ENCODE measurements at places on chromosomes 11 and 22.
A peak's percentile ranks its signal among the peaks of the same experiment; 100 is the strongest.

DNA sequence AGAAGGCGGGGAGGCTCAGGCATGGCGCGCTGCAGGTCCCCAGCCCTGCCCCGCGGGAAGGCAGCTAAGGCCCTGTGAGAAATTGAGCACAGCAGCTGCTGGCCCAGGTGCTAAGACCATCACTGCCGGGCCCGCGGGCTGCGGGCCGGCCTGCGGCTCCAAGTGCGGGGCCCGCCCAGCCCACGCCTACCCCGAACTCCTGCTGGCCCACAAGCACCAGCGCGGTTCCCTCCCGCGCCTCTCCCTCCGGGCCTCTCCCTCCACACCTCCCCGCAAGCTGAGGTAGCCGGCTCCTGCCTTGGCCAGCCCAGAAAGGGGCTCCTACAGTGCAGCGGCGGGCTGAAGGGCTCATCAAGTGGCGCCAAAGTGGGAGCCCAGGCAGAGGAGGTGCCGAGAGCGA, 4.6 kb upstream of the RDX start:
- DNase-seq, result no peak

- DNase-seq, result no peak
Measured at GRCh38 chr11:43712676-43713075, 32.1 kb downstream of the HSD17B12 start.

GRCh38 chr11:125253795-125254525, 89.4 kb downstream of the PKNOX2 start:
- no peak for DNase-seq

GRCh38 chr11:123233975-123234334, 38.9 kb upstream of the CLMP start:
- no peak for DNase-seq

- peak; percentile 60 for DNase-seq
Measured at GRCh38 chr11:61297341-61297740, 2.2 kb upstream of the VWCE start.

DNA sequence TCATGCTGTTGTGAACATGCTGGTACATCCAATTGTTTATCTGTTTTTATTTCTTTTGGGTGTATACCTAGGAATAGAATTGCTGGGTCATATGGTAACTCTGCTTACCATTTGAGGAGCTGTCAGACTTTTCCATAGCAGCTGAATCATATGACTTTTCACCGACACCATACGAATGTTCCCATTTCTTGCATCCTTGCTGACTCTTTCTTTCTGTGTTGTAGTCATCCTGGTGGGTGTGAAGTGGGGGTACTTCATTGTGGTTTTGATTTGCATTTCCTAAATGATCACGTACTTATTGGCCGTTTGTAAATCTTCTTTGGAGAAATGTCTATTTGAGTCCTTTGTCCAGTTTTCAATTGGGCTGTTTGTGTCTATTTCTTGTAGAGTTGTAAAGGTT, 26.5 kb downstream of the ATXN10 start:
- DNase-seq, result no peak

DNA sequence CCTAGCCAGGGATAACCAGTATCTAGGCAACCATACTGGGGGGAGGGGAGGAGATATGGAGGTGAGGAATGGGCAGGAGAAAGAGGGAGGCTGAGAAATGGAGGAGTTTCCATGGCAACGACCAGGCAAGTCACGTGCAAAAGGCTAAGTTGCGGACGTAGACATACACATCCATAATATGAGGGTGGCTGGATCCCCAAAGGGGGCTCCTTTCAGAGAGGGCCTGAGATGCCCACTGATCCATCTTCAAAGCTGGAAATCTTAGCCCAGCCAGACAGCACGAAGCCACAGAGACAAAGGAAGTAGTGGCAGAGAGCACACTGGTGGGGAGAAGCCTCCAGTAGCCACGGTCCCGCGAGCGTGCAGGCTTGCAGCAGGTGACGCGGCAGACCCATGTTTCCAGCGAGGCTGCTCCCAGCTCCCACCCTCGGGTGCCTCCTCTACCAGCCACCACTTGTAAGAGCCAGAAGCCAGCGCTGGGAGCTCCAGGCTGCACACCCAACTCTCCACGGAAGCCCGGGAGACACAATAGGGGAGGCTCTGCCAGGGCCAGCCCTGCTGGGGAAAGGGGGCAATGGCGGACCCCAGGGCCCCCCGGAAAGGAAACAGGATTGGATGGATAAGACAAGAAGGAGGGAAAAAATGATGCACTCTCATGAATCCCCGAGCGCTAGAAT, 938 bp downstream of the FXYD6 start:
- DNase-seq, result no peak

DNA sequence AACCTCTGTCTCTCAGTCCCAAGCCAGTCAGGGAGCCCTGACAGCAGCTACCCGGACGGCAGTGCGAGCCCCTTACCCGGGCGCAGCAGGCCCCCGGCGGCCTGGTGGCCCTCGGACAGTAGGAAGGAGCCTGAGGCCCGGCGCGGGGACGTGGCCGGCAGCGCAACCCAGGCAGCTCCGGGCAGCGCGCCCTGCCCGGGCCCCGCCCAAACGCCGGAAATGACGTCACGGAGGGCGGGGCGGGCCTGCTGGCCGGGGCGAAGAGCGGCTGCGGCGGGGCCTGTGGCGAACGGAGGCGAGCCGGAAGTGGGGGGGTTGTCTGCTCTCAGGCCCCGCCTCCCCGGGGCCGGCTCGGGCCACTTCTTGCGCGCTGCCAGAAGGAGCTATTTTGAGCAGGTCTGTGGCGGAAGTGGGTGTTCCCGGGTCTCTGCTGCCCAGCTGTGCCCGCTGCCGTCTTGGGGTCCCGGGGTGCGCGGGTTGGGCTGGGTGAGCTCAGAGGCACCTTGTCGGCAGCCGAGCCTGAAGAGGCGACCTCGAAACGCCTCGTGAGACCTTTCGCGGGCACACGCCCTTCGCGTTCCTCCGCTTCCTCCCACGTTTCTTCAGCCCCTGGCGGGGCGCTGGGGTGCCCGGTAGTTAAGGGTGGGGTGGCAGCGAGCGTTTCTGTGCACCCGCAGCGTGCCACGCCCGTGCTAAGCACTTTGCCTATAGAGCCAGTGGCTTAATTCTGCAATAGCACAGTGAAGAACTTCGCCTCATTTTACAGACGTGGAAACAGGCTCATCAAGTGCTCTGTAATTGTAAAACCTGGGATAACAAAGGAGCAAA, at the start of gene C11orf24:
C11orf24 (minus strand) TSS at position 193 of the 828 bp plus-strand sequence. CDS start 8,206 bp downstream, outside the sequence.
- DNase-seq, result peak; percentile 100

DNA sequence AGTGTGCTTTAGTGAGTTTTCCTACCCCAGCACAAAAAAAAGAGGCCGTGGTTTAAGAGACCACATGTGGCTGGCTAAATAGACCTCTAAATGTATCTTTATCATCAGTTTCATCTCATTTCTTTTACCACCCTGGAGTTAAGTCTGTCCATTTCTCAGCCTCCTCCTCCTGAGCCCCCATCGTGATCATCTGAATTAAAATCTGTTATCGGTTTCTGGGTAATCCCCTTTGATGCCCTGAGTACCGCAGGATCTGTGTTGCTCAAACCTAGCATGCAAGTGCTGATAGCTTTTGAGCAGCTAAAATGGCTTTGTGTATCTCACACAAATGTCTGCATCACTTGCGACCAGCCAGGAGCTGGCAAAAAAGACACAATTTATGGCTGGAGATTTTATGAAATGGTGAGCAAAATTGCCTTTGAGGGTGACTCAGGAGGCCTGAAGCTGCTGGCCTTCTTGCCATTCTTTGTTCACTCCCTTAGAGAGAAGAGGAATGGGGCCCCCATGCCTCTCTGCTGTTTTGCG, 236.5 kb downstream of the NTM start:
- no peak for DNase-seq

DNA sequence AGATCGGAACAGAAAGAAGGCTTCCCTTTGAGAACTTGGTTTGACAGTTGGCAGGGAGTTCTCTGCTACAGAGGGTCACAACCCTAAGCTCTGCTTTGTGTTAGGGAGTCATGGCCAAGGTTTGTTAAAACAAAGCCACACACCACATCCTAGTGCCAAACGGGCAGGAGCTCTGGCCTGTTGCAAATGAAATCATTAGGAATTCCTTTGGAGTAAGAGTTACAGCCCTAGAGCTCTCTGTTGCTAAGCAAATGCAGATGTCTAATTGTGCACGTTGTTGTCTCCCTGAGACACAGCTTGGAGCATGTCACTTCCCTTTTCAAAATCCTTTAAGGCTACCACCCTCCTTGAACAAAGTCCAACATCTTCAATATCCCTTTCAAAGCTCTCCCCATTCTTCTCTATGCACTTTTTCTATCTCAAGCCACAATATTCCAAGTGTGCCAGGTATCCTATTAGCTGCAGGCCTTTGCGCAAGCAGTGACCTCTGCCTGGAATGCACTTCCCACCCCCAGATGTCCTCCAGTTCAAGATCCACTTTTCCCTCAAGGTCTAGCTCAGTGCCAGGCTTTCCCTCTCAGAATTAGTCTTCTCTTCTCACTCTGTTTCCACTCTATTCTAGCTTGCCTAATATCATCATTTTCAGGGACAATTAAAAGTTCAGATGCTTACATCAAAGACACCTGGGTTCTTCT, 253.7 kb upstream of the POU2AF2 start:
- peak; percentile 82 for DNase-seq

- no peak for DNase-seq
Measured at GRCh38 chr11:64352099-64352994, 6.6 kb upstream of the RPS6KA4 start.

DNA sequence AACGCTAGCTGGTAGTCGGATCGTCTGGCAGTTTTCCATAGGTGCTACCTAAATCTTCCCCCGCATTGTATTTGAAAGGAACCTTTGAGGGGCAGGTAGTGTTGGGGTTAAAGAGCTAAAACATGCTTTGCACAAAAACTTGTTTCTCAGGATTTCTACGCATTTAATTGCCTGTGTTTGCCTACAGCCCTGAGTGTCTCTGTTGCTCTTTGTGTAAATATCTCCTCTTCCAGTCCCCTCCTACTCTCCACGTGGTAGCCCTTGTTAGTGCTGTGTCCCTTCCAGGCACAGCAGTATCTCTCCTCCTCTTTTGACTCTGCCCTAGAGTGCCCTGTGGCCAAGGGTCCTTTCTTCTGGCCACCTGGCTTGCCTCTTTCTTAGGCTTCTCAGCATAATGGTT, 81.7 kb downstream of the BARX2 start:
- DNase-seq, result no peak

- DNase-seq, result no peak
Measured at GRCh38 chr11:131246156-131246555, 124.3 kb upstream of the NTM start.

GRCh38 chr11:114762408-114762807, 84.1 kb downstream of the NXPE2 start:
- peak; percentile 84 for DNase-seq

DNA sequence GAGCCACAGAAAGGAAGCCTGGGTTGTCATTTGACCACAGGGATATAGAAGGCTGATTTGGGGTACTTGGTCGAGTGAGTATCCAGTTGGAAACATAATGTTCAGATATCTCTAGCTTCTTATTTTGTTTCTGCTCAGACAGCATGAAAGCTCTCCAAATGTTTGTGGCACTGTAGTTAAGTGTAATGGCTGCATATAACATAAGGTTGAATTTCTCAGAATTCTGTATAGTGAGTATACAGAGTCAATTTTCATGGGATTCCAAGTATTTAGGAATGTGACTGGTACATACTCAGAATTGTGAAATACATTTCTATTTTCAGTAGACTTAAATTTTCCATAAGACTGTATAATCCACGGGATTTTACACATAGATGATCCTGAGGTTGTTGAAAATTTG, 2102.1 kb upstream of the RAG2 start:
- DNase-seq, result no peak

DNA sequence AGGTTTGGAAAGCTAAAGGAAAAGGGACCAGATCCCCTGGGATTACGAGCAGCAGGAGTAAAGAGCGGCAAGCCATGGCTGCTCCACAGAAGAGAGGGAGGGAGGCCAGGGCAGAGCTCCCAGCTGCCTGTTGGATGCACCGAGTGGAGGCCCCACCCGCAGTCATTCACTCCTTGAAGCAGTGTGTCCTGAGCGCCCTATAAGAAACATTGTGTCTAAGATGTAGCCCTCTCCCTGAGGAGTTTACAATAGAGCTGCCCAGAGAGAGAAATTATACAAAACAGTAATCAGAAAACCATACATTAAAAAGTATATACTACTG, 54.7 kb upstream of the CSNK2A3 start:
- DNase-seq, result no peak

DNA sequence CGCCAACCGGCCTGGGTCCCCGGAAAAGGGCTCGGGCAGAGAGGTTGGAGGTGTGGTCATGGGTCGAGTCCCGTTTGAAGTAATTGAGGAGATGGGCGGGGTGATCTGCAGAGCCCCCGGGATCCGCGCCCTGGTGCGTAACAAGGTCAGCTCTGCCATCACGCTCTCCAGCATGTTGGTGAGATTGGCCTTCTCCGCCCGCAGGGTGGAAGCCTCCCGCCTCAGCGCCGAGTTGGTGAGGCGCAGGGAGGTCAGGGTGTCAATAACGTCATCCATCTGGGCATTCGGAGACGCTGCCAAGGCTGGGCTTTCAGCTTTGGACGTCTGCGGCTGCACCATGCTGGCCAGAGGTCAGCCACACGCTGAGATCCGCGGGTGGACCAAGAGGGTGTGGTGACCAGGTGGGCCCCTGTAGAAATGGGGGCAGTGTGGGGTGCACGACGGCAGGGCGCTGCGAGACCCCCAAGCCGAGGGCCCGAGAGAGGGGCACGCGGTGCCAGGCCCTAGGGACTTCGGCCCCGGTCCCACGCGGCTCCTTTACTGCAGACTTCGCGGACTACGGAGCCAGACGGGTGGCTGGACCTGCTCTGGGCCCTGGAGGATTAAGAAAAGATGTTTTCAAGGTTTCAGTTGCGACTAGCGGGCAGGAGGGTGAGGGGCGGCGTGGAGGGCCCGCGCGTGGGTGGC, 672 bp downstream of the RTL6 start:
- peak; percentile 55 for DNase-seq

DNA sequence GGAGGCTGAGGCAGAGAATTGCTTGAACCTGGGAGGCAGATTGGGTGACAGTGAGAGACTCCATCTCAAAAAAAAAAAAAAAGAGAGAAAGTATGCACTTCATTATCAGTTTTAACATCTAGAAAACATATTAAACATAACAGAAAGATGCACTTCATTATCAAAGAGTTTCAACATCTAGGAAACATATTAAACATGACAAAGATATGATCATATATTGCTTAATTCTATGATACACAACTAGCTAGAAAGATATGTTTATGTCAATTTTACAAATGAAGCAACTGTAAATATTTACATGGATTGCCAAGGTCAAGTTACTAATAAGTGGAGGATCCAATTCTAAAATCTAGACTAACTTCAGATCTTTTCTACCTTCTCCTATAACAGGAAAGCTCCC, 50.4 kb upstream of the CTSC start:
- DNase-seq, result no peak

- peak; percentile 89 for DNase-seq
Measured at GRCh38 chr11:67262731-67263675, 3.3 kb upstream of the GRK2 start.

DNA sequence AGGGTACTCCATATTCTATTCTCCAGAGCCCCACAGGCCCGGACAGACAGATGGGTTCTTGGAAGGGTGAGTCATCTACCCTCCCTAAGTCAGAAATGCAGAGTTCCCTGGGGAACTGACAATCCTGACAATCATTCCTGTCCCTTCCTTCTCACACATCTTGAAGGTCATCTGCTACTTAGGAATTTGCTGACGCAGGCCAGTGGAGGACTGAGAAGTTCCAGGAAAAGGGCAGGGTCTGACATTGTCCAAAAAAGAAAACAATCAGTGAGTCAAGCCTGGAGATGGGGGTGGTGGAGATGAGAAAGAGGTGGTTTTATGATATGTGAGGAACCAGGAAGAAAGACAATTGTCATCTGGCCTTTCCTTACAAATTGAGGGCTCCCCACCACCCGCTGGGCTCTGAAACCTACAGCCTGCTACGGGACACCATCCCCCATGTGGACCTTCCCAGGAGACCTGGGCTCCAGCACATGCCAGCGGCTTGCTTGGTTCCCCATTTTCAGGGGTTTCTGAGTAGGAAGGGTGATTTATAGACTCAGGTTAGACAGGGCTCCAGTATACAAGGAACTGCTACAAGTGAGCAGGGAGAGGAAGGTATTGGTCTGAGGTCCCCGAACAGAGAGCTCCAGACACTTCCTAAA, 12.9 kb downstream of the CD59 start:
- peak; percentile 79 for DNase-seq
